ENCODE measurements at places on chromosomes 2 and 18.

DNA sequence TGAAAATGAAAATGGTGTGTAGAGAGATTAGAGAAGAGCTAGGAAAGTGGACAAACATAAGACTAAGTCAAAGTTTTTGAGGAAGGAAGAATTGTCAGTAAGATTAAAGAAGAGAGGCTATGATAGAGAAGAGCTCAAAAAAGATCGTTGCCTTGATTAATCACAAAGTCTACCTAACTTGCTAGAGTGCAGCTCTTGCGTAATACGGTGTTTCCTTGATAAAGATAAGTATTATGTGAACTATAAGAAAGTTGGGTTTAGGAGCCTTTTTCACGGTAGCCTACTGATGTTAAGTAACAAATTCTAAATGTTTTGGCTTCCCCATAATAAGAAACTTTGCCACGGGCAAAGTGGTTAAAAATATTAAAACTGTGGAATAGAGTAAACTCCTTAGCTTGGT lies 226.4 kb upstream of the NRXN1 start:
- DNase-seq, result no peak

- no peak for DNase-seq
Measured at GRCh38 chr2:208182835-208183234, 7.0 kb downstream of the C2orf80 start.

GRCh38 chr2:157786663-157787363 lies 89.3 kb downstream of the ACVR1 start:
- DNase-seq, result no peak

- no peak for DNase-seq
Measured at GRCh38 chr18:7822435-7823331, 255.6 kb downstream of the PTPRM start.

GRCh38 chr2:230922951-230923717 lies 1.9 kb downstream of the GPR55 start:
- no peak for DNase-seq

GRCh38 chr2:157375384-157375783 lies 49.8 kb upstream of the ERMN start:
- no peak for DNase-seq

- no peak for DNase-seq
Measured at GRCh38 chr2:181319286-181319685, 137.9 kb upstream of the ITGA4 start.

DNA sequence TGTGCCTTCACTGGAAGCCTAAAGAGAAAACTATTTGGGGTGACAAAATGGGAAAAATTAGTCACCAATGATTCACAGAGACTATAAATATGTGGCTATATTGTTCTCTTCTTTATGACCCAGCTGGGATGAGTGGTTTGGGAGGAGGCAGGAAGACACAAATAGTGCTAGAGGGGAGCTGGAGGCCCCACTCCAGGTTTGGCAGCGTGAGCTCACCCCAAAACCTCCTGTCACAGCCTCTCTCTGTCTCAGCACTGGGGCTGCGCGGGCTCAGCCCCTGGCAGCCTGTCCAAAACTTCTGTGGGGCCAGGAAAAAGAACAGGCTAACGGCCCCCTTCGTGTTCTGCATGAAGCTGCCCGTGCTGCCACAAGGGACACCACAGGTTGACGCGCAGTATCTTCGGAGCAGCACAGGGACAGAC lies 73.2 kb upstream of the LCLAT1 start:
- no peak for DNase-seq

GRCh38 chr2:85396531-85397470 lies 13.4 kb downstream of the CAPG start:
- no peak for DNase-seq

DNA sequence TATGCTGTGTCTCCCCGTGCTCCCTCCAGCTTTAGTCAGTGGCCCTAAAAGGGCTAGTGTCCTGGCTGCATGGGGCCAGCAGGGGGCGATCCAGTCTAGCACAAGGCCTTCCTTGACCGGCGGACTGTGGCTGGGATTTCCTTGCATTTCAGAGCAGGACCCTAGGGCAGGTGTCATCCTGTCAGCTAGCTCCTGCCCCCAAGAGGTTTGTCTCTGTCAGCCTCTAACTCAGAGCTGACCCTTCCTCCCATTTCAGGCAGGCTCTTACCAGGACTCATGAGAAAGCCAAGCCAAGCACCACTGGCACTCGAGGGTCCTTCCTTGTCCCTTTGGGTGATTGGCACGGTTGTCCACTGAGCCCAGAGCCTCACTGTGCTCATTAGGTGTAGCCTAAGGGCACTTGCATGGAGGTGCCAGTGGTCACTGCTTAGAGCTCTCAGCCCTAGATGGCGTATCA lies 140.3 kb downstream of the RPIA start:
- DNase-seq, result peak; percentile 71

DNA sequence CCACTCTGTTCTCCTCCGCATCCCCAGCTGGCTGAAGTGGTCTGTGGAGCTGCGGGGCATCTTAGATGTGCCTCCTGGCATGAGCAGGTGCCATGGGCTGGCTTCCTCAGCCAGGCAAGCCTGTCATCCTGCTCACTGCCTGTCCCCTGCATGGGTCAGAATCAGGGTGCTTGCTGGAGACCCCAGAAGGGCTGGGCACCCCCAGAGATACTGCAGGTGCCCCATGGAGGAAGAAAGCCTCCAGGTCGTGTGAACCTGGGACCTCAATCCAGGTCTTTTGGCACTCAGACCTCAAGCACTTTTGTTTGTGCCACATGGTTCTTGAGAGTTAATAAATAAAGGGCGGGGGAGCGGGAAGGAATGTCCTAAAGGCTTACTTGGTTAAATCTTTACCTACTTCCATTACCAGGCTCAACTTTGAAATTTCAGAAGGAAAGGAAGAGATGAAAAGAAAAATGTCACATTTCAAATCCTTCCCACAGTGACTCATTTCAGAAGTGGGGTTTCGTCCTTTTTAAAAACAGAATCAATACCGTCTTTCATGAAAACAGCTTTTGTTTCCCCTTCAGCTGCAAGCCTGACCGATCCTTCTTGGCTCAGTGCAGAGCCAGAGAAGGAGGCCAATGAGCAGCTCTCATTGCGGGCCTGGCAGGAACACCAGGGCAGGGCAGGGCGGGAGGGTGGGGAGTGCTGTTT lies 69.9 kb downstream of the RHOB start:
- DNase-seq, result no peak

DNA sequence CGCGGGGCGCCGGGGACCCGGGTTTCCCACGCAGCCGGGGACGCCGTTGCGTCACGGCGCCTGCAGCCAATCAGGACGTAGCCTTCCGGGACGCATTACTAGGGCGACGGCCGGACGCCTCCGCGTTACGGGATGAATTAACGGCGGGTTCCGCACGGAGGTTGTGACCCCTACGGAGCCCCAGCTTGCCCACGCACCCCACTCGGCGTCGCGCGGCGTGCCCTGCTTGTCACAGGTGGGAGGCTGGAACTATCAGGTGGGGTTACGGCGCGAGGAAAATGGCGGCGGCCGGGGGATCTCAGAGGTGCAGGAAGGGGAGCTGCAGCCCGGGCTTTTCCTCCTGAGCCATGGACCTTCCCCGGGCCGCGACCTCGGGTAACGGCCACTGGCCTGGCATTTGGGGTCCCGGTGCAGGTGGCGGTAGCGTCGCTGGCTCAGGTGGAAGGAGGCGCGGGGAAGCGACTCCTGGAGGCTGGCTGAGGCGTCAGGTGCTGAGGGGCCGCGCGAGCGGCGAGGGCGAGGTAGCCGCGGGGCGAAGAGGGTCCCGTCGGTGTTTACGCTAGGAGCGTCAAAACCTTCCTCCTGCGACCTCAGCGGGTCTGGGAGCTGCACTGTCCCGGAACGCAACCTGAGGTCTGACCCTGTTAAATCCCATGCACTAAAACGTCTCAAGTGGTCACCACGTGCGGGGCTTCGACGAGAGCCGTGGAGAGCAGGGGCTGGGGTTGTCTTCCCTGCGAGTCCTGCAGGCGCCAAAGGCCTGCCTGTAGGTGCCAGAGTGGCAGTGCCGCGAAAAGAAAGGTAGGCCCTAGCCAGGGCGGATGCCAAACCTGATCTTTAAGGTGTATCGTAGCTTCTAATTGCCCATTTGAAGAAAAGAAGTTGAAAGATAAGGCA lies at the start of gene LCLAT1:
LCLAT1 (plus strand) TSS at position 98 of the 897 bp plus-strand sequence. CDS start 78,345 bp downstream, outside the sequence.
- peak; percentile 80 for DNase-seq

DNA sequence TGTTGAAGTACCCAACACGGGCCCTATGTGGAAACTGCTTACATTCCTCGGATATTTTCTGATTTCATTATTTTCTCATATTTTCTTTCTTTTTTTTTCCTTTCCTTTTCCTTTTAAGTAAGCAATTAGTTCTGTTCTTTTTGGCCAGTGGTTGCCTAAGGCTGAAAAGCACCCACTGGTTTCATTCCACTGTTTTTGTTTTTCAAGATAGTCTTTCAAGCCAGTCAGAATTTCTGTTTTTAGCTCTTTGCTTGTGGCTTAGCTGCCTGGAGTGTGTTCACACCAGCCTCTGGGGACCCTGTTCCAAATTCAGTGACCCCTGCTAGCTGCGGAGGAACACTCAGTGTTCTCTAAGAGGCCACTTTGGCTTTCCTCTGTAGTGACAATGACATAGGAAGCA lies 73.6 kb downstream of the NRP2 start:
- DNase-seq, result no peak

DNA sequence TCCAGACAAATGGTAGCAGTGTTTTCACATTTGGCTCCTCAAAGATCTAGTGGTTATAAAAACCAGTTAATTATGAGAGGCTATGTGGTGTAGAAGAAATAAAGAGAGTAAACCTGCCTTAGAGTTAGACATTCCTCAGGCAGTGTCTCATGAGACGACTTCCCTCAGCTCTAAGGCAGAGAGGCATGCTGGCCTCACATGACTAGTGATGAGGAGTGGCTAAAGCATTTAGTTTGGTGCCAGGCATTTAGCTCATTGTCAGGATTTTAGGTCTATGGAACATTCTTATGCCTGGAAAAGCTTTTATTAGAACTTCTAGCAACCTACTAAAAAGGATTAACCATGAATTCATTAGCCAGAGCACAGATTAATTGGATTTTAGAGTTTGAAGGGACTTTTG lies 90.3 kb downstream of the RPRM start:
- DNase-seq, result no peak

DNA sequence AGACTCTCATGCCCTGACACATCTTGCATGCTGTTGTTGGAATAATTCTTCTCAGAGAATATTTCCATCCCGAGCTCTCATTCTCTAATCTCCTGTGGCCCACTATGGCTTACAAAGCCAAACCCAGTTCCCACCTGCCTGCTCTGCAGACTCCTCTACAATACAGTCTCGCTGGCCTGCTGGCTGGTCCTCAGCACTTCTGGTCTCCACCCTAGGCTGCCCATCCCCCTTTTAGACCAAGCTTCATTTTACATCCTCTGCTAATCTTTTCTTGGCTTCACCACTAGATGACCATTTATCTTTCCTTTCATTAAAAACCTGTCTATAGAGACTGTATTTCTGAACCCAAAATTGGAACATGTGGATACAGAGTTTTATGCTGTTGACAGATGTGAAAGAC lies 42.5 kb upstream of the YPEL5 start:
- DNase-seq, result no peak

DNA sequence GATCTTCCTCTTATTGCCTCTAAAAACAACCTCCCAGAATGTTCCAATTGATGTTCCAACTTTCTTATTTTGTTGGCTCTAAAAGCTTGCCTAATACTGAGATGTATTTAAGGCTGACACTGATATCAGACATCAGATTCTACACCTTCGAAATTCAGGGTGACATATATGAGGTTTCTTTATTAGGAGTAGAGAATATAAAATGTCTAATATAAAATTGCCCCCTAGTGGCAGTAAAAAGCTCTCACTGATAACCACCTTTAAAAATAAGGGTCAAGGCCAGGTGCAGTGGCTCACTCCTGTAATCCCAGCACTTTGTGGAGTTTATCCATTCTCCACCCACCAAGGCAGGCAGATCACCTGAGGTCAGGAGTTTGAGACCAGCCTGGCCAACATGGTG lies 789.7 kb upstream of the SLC39A10 start:
- DNase-seq, result no peak

DNA sequence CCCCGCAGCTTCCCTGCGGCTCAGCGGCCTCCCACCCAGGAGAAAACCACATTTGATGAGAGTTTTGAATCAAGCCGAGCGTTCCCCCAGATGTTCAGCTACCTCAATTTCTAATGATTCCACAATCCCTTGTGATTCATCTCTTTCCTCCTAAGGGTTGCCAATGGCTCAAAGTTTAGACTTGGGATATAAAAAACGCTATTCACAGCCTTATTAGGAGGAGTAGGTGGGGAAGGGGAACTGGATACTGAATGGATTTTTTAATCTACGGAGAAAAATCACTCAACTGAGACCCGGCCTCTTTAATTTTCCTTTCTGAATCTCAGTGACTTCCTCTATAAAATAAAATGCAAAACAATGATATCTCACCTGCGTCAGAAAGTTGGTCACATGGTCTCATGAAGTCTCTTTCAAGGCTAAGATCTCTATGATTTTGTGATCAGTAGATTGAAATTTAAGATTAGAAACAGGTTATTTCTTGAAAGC lies 192.6 kb upstream of the TCF4 start:
- no peak for DNase-seq

DNA sequence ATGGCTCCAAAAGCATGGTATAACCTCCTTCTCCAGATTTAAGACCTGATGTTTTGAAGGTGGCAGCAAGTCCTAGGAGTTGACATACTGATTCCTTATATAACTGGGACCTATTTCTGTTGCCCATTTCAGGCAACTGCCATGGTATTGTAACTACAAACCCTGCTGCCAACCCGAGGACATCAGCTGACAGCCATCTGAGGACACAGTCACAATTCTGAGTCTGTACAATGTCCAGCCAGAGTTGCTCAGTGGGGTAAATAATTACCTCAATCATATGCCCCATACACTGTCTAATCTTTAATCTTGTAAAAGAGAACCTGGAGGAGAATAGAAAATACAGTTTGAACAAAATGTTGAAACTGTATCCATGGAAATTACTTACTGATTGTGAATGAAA lies 8.7 kb upstream of the GAREM2 start:
- no peak for DNase-seq

DNA sequence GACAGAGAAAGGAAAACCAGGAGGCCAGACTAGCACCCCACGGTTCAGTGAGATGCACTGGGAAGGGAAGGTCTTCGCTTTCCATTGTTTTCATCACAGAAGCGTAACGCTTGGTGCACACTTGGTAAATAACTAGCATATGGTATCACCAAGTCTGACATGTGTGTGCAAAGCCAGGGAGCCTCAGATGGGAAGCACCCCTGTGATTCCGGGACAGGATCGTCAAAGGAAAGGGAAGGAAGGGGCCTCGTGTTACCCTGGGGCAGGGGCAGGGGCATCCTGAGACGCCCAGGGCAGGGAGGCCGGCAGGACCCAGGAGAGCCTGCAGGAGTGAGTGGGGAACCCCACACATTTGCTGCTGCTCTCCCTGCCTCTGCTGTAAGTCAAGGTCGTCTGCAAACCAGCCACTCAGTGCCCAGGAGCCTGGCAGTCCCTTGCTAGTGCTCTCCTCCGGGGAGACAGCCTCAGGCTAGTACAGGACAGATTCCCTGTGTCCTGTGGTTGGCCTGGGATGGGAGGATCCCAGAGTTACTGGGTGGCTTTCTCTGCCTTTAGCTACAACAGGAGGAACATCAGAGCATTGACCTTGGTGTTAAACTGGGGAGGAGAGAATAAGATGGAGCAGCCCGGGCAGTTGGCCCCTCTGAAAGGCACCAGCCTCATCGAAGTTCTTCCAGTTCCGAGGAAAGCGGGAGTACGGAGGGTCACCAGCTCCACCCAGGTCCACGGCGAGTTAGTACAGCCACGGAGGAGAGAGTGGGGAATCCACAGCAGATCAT lies 192.5 kb downstream of the NDUFA10 start:
- DNase-seq, result no peak

Data from HL-60 (cell line).